ENCODE measurements at places on chromosomes 16 and 17. TPM values are rescaled to one million over a fixed set of nuclear protein-coding genes. Genes with fewer than 3 reads are reported as not detected.

- H3K4me1 ChIP-seq = peaks cover 53% of the 10 kb centered on the region
- H3K4me3 ChIP-seq = no peak overlapping the region
- no peak overlapping the region for H3K27ac ChIP-seq
- no peaks in the 10 kb centered on the region for H3K27me3 ChIP-seq
- no peaks in the 10 kb centered on the region for H3K36me3 ChIP-seq
Measured at GRCh38 chr17:4332296-4332970, 34.0 kb downstream of the UBE2G1 start.

Gene LGALS9B
- not detected for total RNA-seq

DNA sequence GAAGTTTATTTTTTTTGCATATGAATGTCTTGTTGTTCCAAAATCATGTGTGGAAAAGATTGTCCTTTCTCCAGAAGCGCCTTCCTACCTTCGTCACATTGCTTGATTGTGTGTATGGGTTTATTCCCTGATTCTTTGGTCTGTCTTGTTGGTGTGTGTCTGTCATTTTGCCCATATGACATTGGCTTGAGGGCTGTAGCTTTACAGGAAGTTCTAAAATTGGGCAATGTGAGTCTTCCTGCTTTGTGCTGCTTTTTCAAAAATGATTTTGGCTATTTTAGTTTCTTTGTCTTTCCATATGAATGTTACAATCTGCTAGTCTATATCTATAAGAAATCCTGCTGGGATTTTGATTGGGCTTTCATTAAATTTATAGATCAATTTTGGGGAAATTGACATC lies 217.2 kb downstream of the SNX29 start:
- no peaks in the 10 kb centered on the region for H3K27me3 ChIP-seq
- H3K4me1 ChIP-seq = no peaks in the 10 kb centered on the region
- no peak overlapping the region for H3K4me3 ChIP-seq

DNA sequence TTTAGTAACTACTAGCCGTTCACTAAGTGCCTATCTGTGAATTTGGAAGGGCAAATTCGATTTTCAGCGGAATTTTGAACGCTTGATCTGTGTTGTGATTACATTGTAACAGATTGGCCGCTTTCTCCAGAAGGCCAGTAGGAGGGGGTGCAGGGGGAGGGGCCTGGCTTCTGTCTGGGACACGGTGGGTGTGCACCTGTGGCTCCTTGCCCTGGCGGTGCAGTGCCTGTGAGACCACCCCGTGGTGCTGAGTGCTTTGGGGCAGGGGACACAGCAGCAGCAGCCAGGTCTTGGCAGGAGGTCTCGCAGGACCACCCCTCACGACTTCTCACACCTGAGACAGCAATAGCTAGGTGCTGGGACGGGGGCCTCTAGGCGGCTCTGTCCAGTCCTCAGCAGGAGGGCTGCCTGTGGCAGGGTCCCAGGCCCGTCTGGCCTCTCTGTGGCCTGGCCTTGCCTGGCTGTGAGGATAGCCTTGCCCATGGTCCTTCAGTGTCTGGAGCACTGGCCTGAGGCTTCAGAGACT lies 1.8 kb downstream of the UBE2I start:
- no peaks in the 10 kb centered on the region for H3K27me3 ChIP-seq
- peaks cover 14% of the 10 kb centered on the region for H3K36me3 ChIP-seq
- no peak overlapping the region for H3K27ac ChIP-seq
- H3K4me3 ChIP-seq = peak overlapping the region; percentile 99

- H3K36me3 ChIP-seq = no peaks in the 10 kb centered on the region
- no peak for DNase-seq
- no peak overlapping the region for H3K4me3 ChIP-seq
- H3K4me1 ChIP-seq = peaks cover 18% of the 10 kb centered on the region
- no peak overlapping the region for H3K27ac ChIP-seq
Measured at GRCh38 chr17:66953630-66954020, 10.9 kb upstream of the CACNG4 start.

- no peak for DNase-seq
- H3K4me1 ChIP-seq = no peaks in the 10 kb centered on the region
- no peak overlapping the region for H3K27ac ChIP-seq
- H3K36me3 ChIP-seq = no peaks in the 10 kb centered on the region
Measured at GRCh38 chr16:13904179-13904691, 15.7 kb upstream of the ERCC4 start.

Gene SPATA22
- not detected for total RNA-seq

GRCh38 chr16:87581857-87582215 lies 20.5 kb upstream of the JPH3 start:
- peak overlapping the region; percentile 55 for H3K27ac ChIP-seq
- peaks cover 11% of the 10 kb centered on the region for H3K4me1 ChIP-seq
- no peaks in the 10 kb centered on the region for H3K27me3 ChIP-seq
- DNase-seq = no peak
- H3K36me3 ChIP-seq = no peaks in the 10 kb centered on the region

GRCh38 chr17:62649570-62649969 lies 22.1 kb downstream of the MRC2 start:
- H3K27ac ChIP-seq = no peak overlapping the region
- H3K4me3 ChIP-seq = no peak overlapping the region
- no peak for DNase-seq
- peaks cover 20% of the 10 kb centered on the region for H3K4me1 ChIP-seq
- peaks cover 8% of the 10 kb centered on the region for H3K27me3 ChIP-seq
- no peaks in the 10 kb centered on the region for H3K36me3 ChIP-seq

Gene NPIPB8
- total RNA-seq = not detected

- no peaks in the 10 kb centered on the region for H3K36me3 ChIP-seq
- peaks cover 66% of the 10 kb centered on the region for H3K27me3 ChIP-seq
- no peak for DNase-seq
- peak overlapping the region; percentile 76 for H3K4me3 ChIP-seq
Measured at GRCh38 chr16:31528523-31529107, 915 bp downstream of the AHSP start.

DNA sequence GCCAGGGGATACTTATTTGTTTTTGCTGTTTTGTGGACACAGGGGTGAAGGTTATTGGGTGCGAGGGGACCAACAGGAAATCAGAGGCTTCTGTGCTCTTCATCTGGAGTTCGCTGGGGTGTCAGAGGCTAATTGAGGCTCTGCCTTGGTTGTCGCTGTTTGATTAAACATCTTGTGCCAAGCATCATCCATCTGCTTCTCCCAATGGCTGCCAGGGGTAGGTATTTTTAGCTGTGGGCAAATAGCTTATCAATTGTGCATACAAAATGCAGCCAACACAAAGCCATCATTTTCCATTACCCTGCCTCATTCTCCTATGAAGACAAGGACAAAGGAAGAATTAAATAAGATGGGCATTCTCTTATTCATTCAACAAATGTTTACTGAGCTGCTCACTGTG lies 27.8 kb downstream of the GPR139 start:
- H3K27ac ChIP-seq = no peak overlapping the region
- H3K4me3 ChIP-seq = no peak overlapping the region
- DNase-seq = no peak
- peaks cover 18% of the 10 kb centered on the region for H3K4me1 ChIP-seq

Gene KRTAP9-8
- total RNA-seq = not detected

Gene KIAA0513
- total RNA-seq = 8.7 TPM

Gene STX1B
- 7.2 TPM for total RNA-seq

Gene CA5A
- not detected for total RNA-seq

Gene NOS2
- 2.7 TPM for total RNA-seq

Gene ZNF385C
- 4.6 TPM for total RNA-seq

Gene TPSD1
- not detected for total RNA-seq

Gene OR1A1
- not detected for total RNA-seq

Gene KRT32
- total RNA-seq = not detected

DNA sequence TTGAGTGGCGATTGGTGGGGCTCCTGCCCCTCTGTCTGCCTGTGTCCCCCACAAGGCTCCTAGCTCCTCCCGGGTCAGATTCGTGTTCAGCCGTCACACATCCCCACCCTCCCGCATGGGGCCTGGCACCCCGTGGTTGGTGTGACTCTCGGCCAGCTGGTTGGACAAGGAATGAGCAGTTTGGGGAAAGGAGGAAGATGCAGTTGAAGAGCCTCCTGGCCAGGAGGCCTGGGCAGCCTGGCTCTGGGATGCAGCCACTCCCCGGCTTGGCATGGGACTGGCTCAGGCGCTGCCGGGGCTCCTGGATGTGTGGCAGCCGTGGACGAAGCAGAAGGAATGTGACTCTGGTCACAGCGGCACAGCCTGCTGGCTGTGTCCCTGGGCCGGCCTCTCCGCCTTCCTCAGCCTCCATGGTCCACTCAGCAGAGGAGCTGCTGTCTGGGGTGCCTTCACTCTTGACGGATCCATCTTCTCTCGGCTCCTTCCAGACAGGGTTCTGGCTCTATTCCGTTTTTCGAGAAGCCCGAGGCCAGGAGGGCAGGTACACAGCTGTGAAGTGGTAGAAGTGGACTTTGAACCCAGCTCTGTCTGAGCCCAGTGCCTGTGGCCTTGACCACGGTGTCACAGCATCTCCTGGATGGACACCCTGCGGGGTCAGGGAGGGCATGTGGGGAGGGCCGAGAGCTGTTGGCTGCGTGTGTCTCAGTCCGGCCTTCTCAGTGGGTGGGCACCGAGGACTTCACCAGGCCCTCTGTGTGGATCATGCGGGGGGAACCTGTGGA lies 2.1 kb downstream of the TRAF7 start:
- no peak for DNase-seq
- peak overlapping the region; percentile 99 for H3K4me3 ChIP-seq
- H3K27ac ChIP-seq = 0 out of 2 replicates have a peak overlapping the region, but pooled peaks have one; percentile 26
- H3K27me3 ChIP-seq = no peaks in the 10 kb centered on the region
- peaks cover 18% of the 10 kb centered on the region for H3K4me1 ChIP-seq
- peaks cover 18% of the 10 kb centered on the region for H3K36me3 ChIP-seq

GRCh38 chr16:68909099-68909733 lies 65.9 kb downstream of the TANGO6 start:
- H3K4me3 ChIP-seq = no peak overlapping the region
- no peak for DNase-seq
- no peaks in the 10 kb centered on the region for H3K36me3 ChIP-seq
- H3K27ac ChIP-seq = peak overlapping the region; percentile 56

Gene DNAAF8
- total RNA-seq = not detected

Gene SEZ6L2
- total RNA-seq = 55.8 TPM

DNA sequence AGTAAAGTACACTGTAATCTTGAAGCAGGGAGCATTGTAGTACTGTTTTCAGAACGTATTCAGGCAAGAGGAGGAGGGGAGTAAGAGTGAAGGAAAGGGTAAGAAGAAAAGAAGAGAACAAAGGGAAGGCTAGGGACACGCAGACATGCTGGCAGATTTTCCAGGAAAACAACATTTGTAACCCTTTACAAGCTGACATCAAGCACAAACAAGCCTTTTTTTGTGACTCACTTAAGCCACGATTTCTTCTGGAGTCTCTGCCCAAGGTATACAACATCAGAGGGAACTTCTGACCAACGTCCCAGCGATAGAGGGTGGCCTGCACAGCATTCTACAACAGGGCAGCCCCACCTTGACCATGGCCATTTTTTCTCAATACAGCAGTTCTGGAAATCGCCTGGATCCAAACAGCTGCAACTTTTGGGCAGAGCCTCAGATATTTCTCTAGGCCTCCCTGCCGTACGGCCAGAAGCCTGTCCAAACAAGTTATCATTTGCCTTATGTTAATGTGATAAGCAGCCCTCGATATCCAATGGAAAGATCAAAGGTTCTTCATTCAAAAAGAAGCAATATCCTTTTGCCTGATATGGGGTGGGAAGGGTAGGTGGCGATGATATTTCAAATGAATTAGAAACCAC lies 247.3 kb downstream of the ZFHX3 start:
- H3K4me1 ChIP-seq = no peaks in the 10 kb centered on the region
- no peaks in the 10 kb centered on the region for H3K27me3 ChIP-seq
- no peak overlapping the region for H3K27ac ChIP-seq
- no peak overlapping the region for H3K4me3 ChIP-seq

GRCh38 chr17:8494506-8495111 lies 58.9 kb downstream of the NDEL1 start:
- DNase-seq = no peak
- peaks cover 84% of the 10 kb centered on the region for H3K36me3 ChIP-seq
- no peak overlapping the region for H3K4me3 ChIP-seq
- 0 out of 2 replicates have a peak overlapping the region, but pooled peaks have one; percentile 75 for H3K27ac ChIP-seq

GRCh38 chr17:56593646-56594319 lies at the start of gene NOG:
Gene NOG, plus strand, starts transcription at chr17:56593699. Its CDS starts 525 bp downstream, at chr17:56594224.
- H3K36me3 ChIP-seq = no peaks in the 10 kb centered on the region
- H3K27me3 ChIP-seq = peaks cover 75% of the 10 kb centered on the region
- H3K4me1 ChIP-seq = peaks cover 27% of the 10 kb centered on the region

Gene WFIKKN1
- total RNA-seq = 6.8 TPM

- no peaks in the 10 kb centered on the region for H3K27me3 ChIP-seq
- H3K36me3 ChIP-seq = no peaks in the 10 kb centered on the region
- no peak for DNase-seq
- H3K4me3 ChIP-seq = no peak overlapping the region
Measured at GRCh38 chr16:25198021-25198420, 18.7 kb upstream of the AQP8 start.

DNA sequence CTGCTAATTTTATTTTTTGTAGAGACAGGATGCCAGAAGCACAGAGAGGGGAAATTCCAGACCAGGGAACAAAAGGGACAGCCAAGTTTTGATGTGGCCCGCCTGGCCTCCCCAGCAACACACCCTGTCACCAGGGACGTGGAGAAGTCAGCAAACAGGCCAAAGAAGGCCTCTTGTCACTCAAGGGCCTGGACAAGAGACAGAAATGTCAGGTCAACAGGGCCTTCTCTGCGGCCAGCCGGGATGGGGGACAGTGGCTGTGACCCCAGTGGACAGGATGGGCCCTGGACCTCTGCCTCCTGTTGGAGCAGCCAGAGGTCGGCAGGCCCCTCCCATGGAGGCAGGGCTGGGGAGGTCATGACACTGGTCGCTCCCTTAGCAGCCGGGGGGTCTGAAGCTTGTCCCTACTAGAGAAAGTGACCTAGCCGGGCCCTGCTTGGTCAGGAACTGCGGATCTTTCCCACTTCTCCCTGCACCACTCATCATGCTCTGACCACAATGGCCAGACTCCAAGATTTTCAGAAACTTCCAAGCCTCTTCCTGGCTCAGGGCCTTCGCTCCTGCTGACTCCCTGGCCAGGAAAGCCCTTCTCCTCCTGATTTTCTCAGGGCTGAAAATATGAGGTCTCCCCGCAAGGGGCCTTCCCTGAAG lies 9.2 kb upstream of the TVP23A start:
- no peak overlapping the region for H3K4me3 ChIP-seq
- H3K4me1 ChIP-seq = no peaks in the 10 kb centered on the region
- no peak overlapping the region for H3K27ac ChIP-seq

Gene TMEM204
- total RNA-seq = not detected

Gene KIF18B
- 27.1 TPM for total RNA-seq

DNA sequence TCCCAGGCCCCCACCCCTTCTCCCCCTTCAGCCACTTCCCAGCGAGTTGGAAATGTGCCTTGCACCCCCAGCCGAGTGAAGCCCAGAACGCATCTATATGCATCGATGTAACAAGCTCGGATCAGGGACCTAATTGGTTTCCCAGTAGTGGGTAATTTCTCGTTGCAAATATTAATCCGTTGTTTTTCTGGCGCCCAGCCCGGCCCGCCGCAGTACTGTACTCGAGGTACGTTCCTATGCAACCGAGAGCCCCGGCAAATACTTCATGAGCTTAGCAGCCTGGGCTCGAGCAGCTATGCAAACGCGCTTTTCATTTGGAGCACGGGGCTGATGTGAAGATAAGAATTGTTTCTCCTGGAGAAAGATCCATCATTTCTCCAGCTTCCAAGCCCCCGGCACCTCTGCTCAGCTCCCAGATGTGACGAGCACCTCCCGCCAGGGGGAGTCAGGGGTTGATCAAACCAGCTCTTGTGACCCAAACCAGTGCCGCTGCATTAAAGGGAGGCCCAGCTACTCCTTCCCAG lies 229.8 kb downstream of the KATNIP start:
- H3K4me1 ChIP-seq = no peaks in the 10 kb centered on the region
- H3K36me3 ChIP-seq = no peaks in the 10 kb centered on the region
- H3K27ac ChIP-seq = no peak overlapping the region
- H3K4me3 ChIP-seq = no peak overlapping the region
- DNase-seq = peak; percentile 89

Gene MT1F
- 7.4 TPM for total RNA-seq

GRCh38 chr17:2965621-2966595 lies 97.5 kb downstream of the OR1D5 start:
- H3K27me3 ChIP-seq = no peaks in the 10 kb centered on the region
- no peak for DNase-seq
- H3K4me3 ChIP-seq = no peak overlapping the region
- H3K4me1 ChIP-seq = no peaks in the 10 kb centered on the region

Measured in GM23338 (cell line).